HS-27A (cell line): ENCODE measurements at places on chromosomes 4 and X.

DNA sequence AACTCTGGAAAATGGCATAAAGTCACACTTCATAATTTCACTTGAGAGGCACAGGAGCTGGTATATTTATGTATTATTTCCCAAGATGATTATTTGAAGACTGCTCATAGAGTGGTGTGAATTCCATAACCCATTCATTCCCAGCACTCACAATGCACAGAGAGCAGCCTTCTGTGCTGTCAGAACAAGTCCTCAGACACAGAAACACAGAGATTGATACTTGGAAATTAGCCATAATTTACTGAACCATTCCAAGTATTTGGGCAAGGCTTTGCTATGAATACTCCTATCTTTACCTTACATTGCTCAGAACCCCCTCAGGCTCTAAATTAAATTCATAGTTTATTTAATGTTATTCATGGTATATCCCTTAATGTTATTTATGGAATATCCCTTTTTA, 53.6 kb downstream of the PABPC4L start:
- no peak for DNase-seq

- no peak for DNase-seq
These were observed 167.9 kb upstream of the PGRMC2 start for GRCh38 chr4:128455480-128455879.

- DNase-seq: no peak
These were observed 132.8 kb downstream of the PDGFC start for GRCh38 chr4:156838761-156839160.

DNA sequence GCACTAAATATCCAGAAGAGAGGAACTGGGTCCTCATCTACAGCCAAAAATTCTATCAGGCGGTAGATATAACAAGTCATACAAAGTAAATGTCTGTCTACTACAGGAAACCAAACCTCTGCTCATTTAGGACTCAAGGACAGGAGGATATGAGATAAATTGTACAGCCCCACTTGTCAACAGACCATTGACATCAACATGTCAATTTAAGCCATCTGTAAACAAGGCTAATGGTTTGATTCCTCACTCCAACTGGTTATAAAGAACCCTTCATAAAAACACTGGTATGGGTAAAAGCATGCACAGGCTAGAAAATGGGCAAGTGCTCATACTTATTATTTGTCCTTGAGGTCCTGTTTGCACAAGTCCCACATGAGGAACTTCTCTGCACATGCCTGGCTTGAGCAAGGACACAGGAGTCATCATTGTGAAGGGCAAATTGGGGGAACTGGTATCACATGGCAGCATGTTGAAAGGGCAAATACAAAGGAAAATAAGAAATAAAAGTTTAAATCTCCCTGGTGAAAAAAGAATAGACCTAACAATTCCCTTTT, 13.2 kb downstream of the RTL8B start:
- no peak for DNase-seq

DNA sequence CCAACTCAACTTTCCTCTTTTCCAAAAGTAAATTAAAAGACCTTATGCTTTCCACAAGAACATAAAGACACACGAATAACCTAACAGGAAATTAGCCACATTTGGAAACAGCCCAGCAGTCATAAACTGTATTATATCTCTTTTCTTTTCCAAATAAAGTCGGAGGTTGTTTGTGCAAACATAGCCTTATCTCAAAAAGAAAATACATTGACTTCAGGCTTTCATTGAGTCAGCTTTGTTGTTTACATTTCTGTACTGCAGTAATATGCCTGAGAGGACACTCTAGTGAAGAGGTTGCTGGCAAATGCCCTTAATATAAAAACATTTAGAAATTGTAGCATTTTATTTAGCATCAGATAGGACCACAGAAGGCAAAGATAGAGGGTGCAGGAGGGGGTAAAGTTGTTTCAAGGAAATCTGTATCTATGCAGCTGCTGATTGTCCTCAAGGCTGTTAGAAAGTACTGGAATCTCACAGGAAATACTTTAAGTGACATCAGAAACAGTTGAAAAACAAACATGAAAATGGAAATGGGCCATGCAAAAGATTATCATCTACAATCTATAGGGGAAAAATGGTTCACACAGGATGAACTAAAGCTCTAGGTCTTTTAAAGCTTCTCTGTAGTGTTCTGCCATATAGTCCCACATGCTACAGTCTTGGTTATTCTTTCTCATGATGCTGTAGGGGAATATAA, 14.5 kb downstream of the LNX1 start:
- DNase-seq: no peak

GRCh38 chr4:187565416-187565815, 430.2 kb upstream of the ZFP42 start:
- no peak for DNase-seq

GRCh38 chrX:28542791-28543190, 44.5 kb upstream of the IL1RAPL1 start:
- no peak for DNase-seq

DNA sequence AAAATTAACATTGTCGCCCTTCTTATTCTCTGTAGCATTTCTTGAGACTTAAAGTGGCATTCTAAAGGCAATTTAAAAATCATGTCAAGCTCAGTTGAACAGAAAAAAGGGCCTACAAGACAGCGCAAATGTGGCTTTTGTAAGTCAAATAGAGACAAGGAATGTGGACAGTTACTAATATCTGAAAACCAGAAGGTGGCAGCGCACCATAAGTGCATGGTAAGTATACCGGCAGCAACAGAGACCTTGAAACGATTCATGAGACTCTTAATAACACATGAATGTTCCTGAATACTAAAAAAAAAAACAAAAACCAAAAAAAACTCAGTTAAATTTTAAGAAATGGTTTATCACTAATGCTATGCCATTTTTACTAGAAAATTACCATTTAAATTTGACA, 82.4 kb upstream of the HPRT1 start:
- DNase-seq: no peak

- DNase-seq: no peak
These were observed 330.2 kb downstream of the PTTG2 start for GRCh38 chr4:38290366-38290765.

GRCh38 chr4:37415845-37416369, 171.4 kb downstream of the NWD2 start:
- no peak for DNase-seq

DNA sequence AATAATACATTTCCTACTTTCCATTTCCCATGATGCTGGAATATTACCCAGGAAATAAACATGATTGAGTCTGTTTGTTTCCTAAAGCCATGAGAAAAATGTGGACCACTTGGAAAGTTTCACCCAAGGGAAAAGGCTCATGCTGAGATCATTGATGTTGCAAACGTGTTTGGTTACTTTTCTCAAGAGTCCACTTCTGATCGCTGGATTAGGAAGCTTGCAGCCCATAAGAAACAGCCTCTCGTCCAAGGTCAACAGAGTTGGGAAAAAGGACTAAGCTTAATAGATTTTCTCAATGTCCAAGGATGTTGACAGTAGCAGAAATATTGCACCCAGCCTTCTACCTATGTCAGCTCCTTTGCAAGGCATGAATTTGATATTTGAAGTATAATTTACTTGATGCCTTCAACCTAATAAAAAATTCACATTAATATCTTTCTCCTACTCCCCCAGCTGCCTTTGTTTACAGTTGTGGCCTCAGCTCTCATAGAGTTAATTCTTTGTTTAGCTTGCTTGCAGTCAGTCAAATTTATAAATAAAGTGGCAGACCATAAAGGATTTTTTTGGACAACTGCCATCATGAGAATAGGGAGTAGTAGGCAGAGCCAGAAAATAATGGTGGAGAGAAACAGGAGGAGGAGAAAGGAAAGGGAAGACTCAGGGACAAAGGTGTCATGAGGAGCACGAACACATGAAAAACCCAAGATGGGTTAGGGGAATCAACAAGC, 65.6 kb upstream of the BLTP1 start:
- DNase-seq: no peak

DNA sequence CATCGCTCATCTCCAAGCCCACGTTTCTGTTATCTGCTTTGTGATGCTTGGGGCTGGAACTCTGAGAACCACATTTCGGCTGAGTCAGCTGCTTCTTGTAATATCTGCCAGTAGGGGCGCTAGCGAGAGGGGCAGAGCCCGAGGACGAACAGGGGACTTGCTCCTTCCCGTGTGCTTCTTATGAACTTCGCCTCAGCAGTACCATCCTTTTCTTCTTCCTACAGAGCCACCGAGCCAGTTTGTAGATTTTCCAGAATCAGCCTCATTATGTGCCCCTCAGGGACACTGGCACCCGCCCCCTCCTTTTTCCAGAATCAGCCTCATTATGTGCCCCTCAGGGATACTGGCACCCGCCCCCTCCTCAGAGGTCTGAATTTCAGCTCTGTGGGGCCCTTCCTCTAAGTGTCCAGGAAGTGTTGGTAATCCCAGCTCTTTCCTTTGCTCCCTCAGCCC, 441.7 kb upstream of the RASGEF1B start:
- DNase-seq: peak; percentile 26

- DNase-seq: no peak
These were observed 219.0 kb downstream of the PALLD start for GRCh38 chr4:168715896-168716295.

- peak; percentile 80 for DNase-seq
These were observed 42.3 kb upstream of the SRD5A3 start for GRCh38 chr4:55303760-55304165.

GRCh38 chrX:119579414-119579813, 5.1 kb downstream of the UBE2A start:
- no peak for DNase-seq

GRCh38 chrX:28127662-28128061, 146.4 kb upstream of the DCAF8L1 start:
- no peak for DNase-seq

DNA sequence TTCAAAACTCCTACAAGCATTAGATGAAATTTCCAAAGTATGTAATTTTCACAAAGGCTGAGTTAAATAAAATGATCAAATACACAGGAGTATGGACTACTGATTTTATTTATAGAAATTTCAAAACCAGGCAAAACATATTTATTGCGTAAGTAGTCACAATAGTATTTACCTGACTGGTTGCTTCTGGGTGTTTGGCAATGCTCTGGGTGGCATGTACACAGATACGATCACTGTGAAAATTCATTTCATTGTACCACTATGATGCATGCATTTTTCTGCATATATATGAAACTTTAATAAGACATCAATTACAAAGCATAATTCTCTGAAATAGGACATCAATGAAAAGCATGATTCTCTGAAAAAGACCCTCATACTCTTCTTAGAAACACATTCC, 384.2 kb downstream of the TLL1 start:
- DNase-seq: no peak

- no peak for DNase-seq
These were observed 2086.8 kb downstream of the ARAP2 start for GRCh38 chr4:34157547-34157946.

DNA sequence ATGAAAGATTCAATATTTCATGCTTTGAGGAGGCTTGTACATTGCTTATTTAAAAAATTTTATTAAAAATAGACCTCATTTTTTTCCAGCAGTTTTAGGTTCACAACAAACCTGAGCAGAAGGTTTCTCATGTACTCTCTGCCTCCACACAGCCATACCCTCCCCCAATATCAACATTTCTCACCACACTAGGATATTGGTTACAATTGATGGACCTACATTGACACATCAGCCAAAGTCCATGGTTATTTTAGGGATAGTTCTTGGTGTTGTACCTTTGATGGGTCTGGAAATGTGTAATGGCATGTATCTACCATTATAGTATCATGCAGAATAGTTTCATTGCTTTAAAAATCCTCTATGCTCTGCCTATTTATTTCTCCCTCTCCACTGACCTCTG, 611.0 kb downstream of the KCTD8 start:
- DNase-seq: no peak

- no peak for DNase-seq
These were observed 113.4 kb downstream of the PACRGL start for GRCh38 chr4:20813700-20814099.

- no peak for DNase-seq
These were observed 121.0 kb downstream of the KCNIP4 start for GRCh38 chr4:21827575-21827974.

- no peak for DNase-seq
These were observed 57.6 kb upstream of the LGI2 start for GRCh38 chr4:25088093-25088952.

GRCh38 chr4:18419780-18420179, 398.2 kb upstream of the LCORL start:
- no peak for DNase-seq

- no peak for DNase-seq
These were observed 545.2 kb downstream of the C4orf33 start for GRCh38 chr4:129641179-129641578.

DNA sequence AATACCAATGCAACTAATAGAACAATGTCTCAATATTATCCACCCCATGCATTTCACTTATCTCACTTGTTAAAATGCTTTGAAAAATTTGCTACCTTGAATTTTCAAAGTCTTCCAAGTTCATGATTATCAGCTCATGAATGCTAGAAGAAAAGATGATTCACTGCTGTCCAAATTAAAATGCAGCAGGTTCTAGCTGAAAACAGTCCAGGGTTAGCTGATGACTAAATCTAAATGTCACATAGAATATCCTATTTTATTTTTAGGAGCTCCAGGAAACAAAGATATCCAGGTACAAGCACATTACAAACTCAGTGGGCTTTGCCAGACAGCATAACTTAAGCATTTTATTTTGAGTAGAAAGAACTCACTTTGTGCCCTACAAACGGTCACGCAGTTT, 38.0 kb upstream of the SPARCL1 start:
- DNase-seq: no peak

GRCh38 chrX:63581906-63582305, 203.1 kb downstream of the ARHGEF9 start:
- no peak for DNase-seq

- no peak for DNase-seq
These were observed 22.0 kb upstream of the VEGFC start for GRCh38 chr4:176814770-176815169.

- no peak for DNase-seq
These were observed 81.4 kb upstream of the IGFBP7 start for GRCh38 chr4:57191523-57192034.

GRCh38 chr4:152572417-152573086, 36.7 kb upstream of the FBXW7 start:
- DNase-seq: no peak

- no peak for DNase-seq
These were observed 639.6 kb downstream of the MID1IP1 start for GRCh38 chrX:39440799-39441284.

- no peak for DNase-seq
These were observed 42.0 kb upstream of the FBXW7 start for GRCh38 chr4:152577708-152578396.

DNA sequence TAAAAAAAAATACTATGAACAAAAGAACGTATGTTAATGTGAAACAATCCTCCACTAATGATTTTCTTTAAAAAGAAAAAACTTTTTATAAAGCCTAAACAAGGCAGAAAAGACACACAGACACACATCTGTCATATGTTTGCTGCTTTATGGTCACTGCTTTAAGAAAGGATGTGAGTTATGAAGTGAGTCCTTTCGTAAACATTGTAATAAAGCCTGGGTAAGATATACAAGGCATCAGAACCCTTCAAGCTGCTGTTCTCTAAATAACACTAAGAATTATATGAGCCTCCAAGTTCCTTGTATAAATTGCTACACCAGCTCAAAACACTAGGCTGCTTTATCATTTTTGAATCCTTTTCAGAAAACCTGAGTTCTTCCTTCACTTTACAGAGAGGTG, 81.6 kb downstream of the FBXO8 start:
- no peak for DNase-seq

GRCh38 chrX:154412468-154412867, 1.1 kb downstream of the TAFAZZIN start:
- DNase-seq: no peak
